ENCODE measurements at places on chromosomes 16 and 17.

GRCh38 chr16:15798671-15799070, 58.2 kb downstream of the MYH11 start:
- DNase-seq, result no peak

DNA sequence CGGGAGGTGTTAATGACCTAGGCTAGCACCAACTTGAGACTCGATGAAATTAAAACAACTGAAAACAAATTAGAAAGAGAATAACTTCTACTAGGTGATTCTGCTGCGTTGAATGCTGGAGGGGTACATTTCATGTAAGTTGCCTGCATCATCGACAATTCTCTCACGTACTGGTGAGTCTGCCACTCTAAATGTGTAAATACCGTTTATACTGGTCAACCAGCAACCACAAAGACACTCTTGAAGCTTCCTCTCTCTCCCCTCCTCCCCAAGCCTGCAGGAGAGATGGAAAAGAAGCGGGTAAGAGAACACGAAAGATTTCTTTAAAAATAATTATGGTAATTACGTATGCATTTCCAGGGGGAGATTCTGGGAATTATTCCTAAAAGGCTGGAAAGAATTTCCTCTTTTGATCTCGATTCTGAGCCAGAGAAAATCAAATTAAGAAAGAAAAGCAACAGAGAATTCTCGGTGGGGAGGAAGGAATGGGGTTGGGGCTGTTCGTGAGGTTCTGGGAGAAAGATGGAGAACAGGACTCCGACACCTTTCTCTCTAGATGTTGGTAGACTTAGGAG, 68.6 kb upstream of the MRTFB start:
- peak; percentile 55 for DNase-seq

GRCh38 chr16:77660311-77660710, 62.0 kb upstream of the NUDT7 start:
- peak; percentile 62 for DNase-seq

- DNase-seq, result no peak
These were observed 37.7 kb upstream of the CCDC182 start for GRCh38 chr17:57782647-57783337.

DNA sequence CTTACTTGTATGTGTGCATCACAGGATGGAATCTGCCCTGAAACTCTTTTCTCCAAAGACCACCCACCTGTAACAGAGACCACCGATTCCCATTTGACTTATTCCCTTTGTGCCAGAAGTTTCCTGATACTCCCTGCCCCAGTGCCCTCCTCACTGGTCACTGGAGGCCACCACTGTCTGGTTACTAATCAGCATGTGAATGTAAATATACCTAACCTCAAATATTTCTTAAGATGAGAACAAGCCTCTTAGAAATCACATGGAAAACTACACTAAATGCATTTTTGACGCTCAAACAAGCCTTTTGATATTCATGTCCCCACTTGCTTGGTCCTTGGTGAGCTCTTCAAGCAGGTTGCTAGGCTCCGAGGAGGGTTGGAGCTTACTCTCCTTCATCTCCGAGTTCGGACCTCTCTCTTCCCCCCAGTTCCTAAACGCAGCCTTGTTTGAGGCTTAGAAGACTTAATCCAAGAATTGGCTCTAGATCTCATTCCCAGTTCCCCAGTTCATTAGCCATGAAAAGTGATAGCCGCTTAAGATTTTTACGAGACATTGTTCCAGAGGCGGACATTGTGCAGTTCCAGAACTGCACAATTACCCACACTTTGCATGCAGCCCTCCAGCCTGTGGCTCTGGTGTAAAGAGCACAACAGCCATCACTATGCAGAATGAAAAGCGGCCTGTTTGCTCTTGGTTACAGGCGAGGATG, 579.2 kb upstream of the PSMD7 start:
- peak; percentile 35 for DNase-seq
